MM.1S (cell line): ENCODE measurements at places on chromosomes 2 and 18.

DNA sequence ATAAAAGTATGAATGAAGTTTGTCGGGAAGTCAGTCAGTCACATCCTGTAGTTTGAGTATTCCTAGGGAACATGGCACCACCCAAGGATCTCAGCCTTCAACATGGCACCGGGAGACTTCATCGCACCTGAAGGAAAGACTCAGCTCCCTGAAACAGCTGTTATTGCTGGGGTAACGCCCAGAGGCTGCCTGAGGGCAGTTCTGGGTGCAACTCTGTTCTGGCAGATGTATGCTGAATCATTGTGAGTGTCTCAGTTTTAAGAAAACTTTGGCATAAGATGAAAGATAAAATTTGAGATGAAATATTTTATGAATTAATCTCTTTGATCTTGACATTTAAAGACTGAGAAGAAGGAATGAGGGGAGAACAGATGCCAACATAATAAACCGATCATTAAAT, 49.9 kb upstream of the SERPINB2 start:
- H3K36me3 ChIP-seq, result no peaks in the 10 kb centered on the region
- no peak for DNase-seq
- H3K27me3 ChIP-seq, result no peaks in the 10 kb centered on the region
- H3K4me3 ChIP-seq, result no peak overlapping the region

DNA sequence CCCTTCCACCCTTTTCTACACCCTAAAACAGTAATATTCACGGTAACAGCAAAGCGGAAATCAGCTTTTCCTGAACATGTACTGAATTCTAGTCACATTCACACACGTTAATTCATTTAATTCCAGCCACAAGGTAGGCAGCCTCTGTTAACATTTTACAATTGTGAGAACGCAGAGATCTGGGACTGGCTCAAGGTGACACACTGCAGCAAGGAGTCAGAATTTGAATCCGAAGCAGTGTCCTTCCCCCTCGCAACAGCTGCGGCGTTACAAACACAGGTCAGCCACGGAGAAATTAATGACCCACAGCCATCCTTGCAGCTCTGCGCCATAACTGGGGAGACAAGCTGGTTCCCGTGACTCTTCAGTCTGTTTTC, 818 bp upstream of the SLC20A1 start:
- peaks cover 48% of the 10 kb centered on the region for H3K27me3 ChIP-seq
- peaks cover 12% of the 10 kb centered on the region; the same call in 1 of the 2 replicates for H3K36me3 ChIP-seq
- H3K4me3 ChIP-seq, result peak overlapping the region; percentile 69
- peaks cover 20% of the 10 kb centered on the region for H3K4me1 ChIP-seq
- DNase-seq, result no peak

GRCh38 chr2:135386993-135387392, 144.0 kb downstream of the ZRANB3 start:
- no peak overlapping the region for H3K27ac ChIP-seq
- H3K4me3 ChIP-seq, result no peak overlapping the region
- no peak for DNase-seq
- no peaks in the 10 kb centered on the region for H3K4me1 ChIP-seq

GRCh38 chr2:53353135-53354114, 414.2 kb upstream of the CHAC2 start:
- H3K36me3 ChIP-seq, result no peaks in the 10 kb centered on the region
- no peaks in the 10 kb centered on the region for H3K27me3 ChIP-seq
- DNase-seq, result no peak
- no peak overlapping the region for H3K27ac ChIP-seq
- H3K4me3 ChIP-seq, result no peak overlapping the region

DNA sequence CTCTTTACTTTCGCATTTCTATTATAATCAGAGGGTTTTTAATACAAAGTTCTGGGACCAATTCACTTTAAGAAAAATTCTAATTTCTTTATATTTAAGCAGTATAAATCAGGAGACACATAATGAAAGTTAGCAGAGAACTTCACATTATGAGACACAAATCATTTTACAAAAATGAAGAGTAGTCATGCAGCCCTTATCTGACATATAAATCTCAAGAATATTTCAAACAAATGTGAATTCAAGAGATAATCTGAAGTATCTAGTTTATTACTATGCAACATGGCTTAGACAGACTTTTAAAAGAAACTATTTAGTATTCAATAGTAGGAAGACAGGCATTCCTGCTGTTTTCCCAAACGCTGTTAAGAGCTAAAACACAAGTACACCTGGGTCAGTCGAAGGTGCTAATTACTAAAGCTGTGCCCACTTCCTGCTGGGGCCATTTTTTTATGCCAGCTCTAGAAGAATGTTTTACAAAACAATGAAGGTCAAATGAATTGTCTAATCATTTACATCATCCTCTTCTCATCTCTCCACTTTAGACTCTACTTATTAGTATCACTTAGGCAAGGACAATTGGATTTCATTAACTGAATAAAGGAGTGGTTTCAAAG, 40.2 kb downstream of the CWC22 start:
- no peaks in the 10 kb centered on the region for H3K4me1 ChIP-seq
- H3K4me3 ChIP-seq, result no peak overlapping the region
- H3K27me3 ChIP-seq, result no peaks in the 10 kb centered on the region
- H3K36me3 ChIP-seq, result peaks cover 8% of the 10 kb centered on the region; the same call in 1 of the 2 replicates

DNA sequence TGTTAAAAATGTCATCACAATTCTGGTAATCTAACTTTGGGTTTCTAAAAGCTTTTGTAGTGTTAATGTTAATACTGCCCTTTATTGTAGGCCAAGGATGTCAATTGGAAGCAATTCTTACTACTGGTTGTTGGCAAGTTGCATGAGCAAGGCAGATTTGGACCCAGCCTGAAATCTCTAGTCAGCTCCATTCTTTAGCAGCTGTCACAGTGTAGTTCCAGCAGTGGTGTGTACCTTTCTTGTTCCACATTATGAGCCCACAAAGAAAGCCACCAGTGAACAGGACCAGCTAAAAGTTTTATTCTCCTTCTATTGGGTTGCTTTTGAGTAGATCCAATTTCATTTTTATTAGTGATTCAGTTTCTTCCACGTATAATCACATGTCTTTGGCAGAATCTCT, 133.8 kb downstream of the CAMKMT start:
- no peaks in the 10 kb centered on the region for H3K4me1 ChIP-seq
- DNase-seq, result no peak
- no peak overlapping the region for H3K27ac ChIP-seq
- H3K36me3 ChIP-seq, result no peaks in the 10 kb centered on the region
- H3K4me3 ChIP-seq, result no peak overlapping the region

DNA sequence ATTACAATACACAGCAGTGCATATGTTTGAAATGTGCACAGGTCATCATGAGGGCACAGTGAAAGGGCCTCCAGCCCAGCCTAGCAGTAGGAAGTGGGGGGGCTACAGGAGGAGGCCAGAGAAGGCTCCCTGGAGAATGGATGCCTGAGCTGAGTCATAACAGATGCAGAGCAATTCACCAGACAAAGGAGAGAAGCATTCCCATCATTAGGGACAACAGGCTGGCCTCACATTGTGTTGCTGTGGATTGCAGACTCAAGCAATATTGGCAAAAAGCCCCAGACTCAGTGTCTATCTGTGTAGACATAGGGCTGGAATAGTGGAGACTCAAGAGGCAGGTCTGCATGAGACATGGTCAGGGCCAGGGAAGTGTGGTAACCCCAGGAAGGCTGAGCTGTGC, 329.9 kb downstream of the DLGAP1 start:
- no peaks in the 10 kb centered on the region for H3K36me3 ChIP-seq
- H3K27me3 ChIP-seq, result no peaks in the 10 kb centered on the region
- H3K27ac ChIP-seq, result no peak overlapping the region

GRCh38 chr2:3151153-3151918, 226.3 kb downstream of the EIPR1 start:
- peak; percentile 77 for DNase-seq
- peak overlapping the region; percentile 56; the same call in 1 of the 2 replicates for H3K27ac ChIP-seq
- H3K4me1 ChIP-seq, result 0 out of 2 replicates have a peak, but pooled peaks cover 5% of the 10 kb centered on the region
- H3K27me3 ChIP-seq, result no peaks in the 10 kb centered on the region
- H3K36me3 ChIP-seq, result no peaks in the 10 kb centered on the region

DNA sequence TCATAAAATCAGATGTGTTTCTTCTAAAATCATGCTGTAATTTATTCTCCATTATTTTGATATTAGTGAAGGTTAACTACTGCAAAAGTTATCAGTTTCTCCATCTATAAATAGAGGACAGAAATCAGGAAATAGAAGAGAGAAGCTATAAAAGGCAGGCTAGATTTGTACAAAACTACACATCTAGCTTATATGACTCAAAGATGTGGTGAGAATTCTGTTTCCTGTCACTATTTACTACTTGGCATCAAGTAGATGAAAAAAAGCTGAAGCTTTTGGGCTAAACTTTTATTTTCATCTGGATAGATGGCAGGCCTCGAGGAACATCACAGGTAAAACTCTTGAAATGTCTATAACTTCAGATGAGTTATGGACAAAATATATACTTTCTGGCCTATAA, 49.8 kb upstream of the NAB1 start:
- no peaks in the 10 kb centered on the region for H3K4me1 ChIP-seq
- no peaks in the 10 kb centered on the region for H3K36me3 ChIP-seq
- H3K27me3 ChIP-seq, result no peaks in the 10 kb centered on the region
- H3K4me3 ChIP-seq, result no peak overlapping the region
- no peak overlapping the region for H3K27ac ChIP-seq

DNA sequence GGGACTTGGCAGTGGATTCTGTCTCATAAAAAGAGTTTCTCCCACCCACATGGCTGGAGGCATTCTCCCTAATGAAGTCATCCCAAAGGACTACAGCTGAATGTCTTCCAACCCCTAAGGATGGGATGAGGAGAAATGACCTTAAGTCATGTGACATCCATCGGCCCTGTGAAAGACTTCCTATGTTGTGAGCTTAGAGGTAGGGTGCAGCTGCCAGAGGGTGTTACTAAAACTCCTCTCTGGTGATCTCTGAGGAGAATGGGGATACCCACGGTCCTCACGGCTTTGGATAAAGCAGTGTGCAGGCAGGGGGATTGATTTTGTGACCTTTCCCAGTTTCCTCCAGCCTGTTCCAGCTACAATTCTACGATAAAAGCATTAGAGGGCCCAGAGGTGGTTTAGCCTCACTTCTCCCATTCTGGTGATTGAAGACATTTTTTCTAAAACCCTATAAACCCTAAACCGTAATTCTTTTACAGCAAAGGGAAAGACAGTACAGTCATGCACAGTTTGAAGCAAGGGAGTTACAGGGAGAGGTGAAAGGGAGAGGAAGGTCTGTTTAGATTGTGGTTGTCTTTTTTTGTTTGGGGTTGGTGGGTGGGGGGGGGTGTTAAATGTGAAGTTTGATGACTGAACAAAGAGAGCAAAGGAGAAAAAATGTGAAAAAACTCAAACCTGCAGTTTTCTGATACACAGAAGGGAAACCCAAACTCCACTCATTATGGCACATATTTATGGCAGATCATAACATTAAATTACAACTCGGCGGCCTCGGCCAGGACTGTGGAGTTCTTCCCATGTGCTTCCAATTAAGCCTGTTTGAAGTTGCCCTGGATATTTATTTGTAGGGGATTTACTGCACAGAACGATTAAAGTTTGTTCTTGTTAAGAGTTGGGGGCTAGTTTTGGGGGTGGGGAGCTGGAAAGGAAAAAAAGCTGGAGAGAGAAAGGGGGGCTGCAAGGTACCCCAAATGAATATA, 26.6 kb upstream of the SLC14A2 start:
- H3K4me1 ChIP-seq, result no peaks in the 10 kb centered on the region
- no peak overlapping the region for H3K27ac ChIP-seq
- DNase-seq, result no peak
- no peaks in the 10 kb centered on the region for H3K36me3 ChIP-seq
- no peak overlapping the region for H3K4me3 ChIP-seq

DNA sequence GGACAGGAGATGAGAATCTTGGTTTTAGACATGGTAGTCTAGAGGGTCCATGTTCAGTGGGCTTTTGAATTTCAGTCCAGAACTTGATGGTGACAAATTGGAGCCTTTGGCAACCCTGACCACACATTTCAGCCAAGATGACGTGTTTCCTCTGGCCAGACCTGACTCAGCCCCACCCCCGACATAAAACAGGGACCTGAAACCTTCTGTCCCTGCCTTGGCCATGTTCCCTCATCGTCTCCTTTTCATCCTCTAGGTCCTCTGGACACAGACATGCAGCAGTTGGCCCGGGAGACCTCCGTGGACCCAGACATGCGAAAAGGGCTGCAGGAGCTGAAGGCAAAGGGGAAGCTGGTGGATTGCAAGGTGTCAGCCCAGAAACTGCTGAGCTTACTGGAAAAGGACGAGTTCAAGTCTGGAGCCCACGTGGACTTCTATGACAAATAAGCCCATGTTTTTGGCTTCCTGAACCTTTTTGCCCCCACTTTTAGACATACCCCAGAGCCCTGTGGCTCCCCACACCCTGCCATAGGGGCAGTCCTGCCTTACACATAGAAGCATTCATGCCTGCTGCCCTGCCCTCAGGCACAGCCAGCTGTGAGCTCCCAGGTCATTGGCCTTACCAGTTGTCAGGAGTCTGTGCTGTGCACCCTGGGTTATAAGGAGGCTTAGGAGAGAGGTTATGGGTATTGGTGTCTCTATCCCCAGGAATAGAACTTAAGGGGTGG, 4.0 kb downstream of the SPR start:
- no peaks in the 10 kb centered on the region for H3K4me1 ChIP-seq
- DNase-seq, result no peak
- no peak overlapping the region for H3K27ac ChIP-seq
- H3K36me3 ChIP-seq, result no peaks in the 10 kb centered on the region
- H3K4me3 ChIP-seq, result no peak overlapping the region

GRCh38 chr2:236010920-236011685, 157.1 kb downstream of the GBX2 start:
- H3K27ac ChIP-seq, result no peak overlapping the region
- no peak overlapping the region for H3K4me3 ChIP-seq
- no peaks in the 10 kb centered on the region for H3K27me3 ChIP-seq
- no peaks in the 10 kb centered on the region for H3K36me3 ChIP-seq
- no peak for DNase-seq
- H3K4me1 ChIP-seq, result no peaks in the 10 kb centered on the region

DNA sequence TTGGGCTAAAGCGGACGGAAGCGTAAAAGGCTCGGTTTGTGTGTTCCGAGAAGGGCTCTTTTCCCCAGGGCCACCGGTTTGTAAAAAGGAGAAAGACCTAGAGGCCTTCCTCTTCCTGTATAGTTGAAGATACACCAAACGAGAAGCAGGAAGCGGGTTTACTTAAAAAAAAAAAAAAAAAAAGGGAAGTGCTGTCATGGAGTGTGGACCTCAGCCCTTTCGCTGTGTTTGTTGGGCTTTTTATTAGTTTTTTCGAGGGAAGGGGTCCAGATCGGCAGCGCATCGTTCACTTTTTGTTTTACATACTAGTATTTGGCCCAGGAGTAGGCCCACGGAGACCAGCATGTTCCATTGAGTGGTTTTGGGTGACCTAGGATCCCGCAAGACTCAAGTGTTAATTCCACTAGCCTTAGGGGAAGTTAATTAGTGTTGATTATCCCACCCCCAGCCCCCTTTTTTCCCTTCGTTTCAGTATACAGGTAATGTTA, 676 bp downstream of the ACTR2 start:
- H3K4me3 ChIP-seq, result peak overlapping the region; percentile 92
- H3K27ac ChIP-seq, result peak overlapping the region; percentile 86
- peak; percentile 71 for DNase-seq

- no peak overlapping the region for H3K4me3 ChIP-seq
- H3K4me1 ChIP-seq, result no peaks in the 10 kb centered on the region
- no peak for DNase-seq
- no peaks in the 10 kb centered on the region for H3K36me3 ChIP-seq
- H3K27me3 ChIP-seq, result no peaks in the 10 kb centered on the region
These were observed 97.9 kb upstream of the IL1R2 start for GRCh38 chr2:101893681-101894381.

- DNase-seq, result no peak
- H3K27me3 ChIP-seq, result no peaks in the 10 kb centered on the region
- no peak overlapping the region for H3K4me3 ChIP-seq
- no peaks in the 10 kb centered on the region for H3K36me3 ChIP-seq
These were observed 9.0 kb upstream of the NPPC start for GRCh38 chr2:231935207-231935524.
